ENCODE measurements at places on chromosomes 16 and 17.

DNA sequence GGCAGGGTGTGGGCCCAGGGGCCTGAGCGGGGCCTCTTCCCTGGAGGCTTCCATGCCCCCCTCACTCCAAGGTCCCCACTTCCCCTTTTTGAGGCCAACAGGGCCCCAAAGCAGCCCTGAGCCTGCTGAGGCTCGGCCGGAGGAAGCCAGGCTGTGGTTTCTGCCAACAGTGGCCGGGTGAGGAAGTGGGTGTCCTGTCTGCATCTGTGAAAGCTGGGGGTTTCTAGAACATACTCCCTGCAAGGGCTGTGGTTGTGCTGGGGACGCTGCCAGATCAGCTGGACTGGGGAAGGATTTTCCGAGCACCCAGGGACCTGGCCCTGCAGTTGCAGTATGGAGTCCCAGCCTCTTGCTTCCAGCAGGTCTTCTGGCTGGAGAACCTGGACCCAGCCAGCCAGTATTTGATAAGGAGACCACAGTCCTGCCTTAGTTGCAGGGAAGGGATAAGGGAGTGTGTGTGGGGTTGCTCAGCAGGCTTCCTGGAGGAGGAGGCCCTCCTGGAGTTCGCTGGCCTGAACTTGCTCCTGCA lies 15.7 kb downstream of the ADCY7 start:
- DNase-seq: peak; percentile 91

DNA sequence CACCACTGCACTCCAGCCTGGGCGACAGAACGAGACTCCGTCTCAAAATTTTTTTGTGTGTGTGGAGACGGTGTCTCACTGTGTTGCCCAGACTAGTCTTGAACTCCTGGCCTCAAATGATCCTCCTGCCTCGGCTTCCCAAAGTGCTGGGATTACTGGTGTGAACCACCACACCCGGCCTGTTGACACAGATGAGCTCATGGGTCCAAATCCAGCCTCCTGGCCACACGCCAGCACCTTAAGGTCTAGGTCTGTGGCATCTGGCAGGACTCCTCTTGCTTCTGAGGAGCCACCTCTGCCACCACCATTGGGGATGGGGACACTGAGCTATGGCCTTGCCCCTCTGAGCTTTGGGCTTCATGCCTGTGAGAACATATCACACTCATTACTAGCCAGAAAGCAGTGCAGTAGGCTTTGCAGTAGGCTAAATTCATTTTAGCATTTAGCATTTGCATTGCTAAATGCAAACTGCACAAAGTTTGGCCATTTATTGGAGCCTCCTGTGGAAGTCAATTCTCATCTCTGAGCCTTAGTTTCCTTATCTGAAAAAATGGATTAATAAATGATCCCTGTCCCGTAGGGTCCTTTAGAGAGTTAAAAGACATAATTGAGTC lies 5.5 kb upstream of the CDIPT start:
- no peak for DNase-seq

DNA sequence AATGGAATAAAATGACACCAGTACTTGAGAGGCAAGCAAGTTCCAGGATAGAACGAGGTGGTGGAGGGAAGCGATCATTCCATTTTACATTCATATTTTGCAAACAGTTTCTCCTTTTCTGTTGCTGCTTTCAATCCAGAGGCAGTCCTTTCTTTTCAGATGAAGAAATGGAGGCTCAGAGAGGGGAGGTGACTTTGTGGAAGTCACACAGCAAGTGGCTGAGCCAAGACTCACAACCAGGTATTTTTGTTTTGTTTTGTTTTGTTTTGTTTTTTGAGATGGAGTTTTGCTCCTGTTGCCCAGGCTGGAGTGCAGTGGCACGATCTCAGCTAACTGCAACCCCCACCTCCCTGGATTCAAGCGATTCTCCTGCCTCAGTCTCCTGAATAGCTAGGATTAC lies 29.3 kb downstream of the GPR142 start:
- no peak for DNase-seq

- peak; percentile 67 for DNase-seq
Observed at GRCh38 chr16:11356573-11357331, 11.5 kb downstream of the RMI2 start.

- no peak for DNase-seq
Observed at GRCh38 chr16:29012913-29013553, 28.2 kb downstream of the LAT start.

DNA sequence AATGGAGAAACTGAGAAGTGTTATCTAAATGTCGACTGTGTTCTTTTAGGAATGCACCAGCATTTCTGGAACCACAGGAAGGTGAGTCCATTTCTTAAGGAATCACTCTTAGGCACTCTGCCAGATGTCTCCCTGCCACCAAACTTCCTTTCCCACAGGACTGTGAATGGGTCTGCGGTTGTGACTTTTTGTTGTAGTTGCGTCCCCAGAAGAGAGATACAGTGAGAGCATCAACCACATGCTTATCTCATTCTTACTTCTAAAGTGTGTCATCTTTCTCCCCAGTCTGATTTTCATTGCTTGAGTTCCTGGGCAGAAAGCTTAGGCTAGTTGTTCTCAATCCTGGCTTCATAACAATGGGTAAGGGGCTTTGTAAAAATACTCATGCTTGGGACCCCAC lies 13.4 kb downstream of the ITPRIPL2 start:
- no peak for DNase-seq

DNA sequence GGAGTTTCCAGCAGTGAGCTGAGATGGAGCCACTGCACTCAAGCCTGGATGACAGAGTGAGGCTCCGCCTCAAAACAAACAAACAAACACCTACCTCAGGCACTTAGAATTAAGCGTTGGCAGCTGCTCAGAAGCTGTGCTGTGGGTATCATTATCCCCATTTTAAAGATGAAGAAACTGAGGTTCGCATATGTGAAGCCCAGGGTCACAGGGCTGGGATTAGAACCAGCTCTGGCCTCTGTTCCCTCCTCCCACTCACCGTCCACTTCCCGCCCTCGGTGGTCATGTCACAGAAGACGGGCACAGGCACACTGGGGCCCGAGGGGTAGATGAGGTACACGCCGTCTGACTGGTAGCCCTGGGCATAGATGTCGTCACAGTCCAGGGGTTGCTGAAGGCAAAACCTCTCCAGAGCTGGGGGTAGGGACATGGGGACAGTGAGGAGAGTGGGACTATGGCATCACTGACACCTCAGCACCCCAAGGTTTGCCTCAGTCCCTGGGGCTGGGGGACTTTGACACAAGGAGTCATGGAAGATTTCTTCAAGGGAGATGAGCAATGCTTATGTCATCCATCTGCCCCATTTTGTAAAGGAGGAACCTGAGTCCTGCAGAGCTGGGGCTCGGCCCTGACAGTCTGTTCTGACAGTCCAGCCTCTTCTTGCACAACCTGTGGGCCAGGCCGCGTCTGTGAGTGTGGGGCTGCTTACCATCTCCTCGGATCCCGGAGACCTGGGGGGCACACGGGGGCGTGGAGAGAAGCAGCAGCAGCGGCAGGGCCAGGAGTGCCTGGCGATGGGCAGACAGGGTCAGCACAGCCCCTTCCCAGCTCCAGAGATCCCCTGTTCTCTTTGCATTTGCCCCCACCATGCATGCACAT lies 700 bp downstream of the MFAP4 start:
- DNase-seq: no peak

DNA sequence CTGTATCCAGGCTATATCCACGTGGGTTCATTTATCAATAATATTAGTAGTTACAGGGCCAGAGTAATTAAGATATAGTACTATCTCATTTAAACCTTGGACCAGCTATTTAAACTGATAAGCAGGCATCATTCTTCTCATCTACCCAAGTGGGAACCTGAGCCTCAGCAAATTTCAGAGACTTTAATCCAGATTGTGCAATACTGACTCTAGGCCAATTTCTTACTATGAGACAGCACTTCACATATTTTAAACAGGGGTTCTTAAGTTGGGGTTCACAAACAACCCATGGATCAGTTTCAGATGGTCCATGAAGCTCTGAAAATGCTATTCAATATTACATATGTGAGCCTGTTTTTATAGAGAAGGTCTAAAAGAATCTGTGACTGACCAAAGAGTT lies 302.7 kb upstream of the PSMD7 start:
- no peak for DNase-seq
